ENCODE measurements at places on chromosomes 4 and X. TPM values are rescaled to one million over a fixed set of nuclear protein-coding genes. Genes with fewer than 3 reads are reported as not detected.

- DNase-seq, result no peak
Measured at GRCh38 chr4:2928242-2929176, 34.7 kb downstream of the NOP14 start.

GRCh38 chrX:135973025-135973547 lies 702 bp downstream of the MMGT1 start:
- peak; percentile 40 for DNase-seq

DCAF12L2 gene
- total RNA-seq, result under 0.01 TPM

SHOX gene
- not detected for total RNA-seq

DNA sequence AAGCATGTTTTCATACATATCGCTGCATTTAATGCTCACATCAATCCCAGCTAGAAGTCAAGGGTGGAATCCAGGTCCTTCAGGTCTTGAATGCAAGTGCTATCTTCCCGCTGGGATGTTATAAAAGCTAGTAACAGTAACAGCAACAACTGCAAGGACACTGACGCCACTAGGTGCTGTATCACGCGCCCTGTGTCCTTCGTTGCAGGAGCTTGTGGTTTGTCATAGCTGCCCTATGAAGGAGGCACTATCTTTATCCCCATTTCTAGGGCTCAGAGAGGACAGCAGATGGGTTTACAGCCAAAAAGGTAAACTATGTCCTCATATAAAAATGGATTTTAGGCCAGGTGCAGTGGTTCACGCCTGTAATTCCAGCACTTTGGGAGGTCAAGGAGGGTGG lies 202.9 kb downstream of the NSUN7 start:
- DNase-seq, result no peak

DNA sequence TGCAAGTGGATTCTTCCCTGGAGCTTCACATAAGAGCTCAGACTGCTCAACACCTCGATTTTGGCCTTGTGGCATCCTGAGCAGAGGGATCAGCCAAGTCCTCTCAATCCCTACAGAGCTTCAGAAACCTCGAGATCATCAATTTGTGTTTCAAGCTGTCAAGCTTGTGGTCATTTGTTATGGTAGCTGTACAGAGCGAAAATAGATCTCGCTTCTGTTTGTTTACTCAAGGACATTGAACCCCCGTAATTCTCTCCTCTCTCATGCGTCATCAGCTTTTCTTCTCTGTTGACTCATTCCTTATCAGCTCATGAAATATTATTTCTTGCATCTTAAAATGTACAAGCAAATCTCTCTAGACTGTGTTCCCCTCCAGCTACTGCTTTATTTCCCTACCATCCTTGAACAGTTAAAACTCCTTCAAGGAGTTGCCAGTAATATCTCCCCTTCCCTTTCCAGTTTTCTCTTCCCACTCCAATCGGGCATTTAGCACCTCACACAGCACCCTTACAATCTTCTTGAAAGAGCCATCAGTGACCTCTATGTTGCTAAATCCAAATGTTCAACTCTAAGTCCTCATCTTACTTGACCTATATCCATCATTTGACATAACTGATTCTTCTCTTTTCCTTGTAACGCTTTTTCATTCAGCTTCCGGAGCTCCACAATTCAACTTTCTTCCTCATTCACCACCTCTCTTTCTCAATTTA lies 106.2 kb upstream of the FAT1 start:
- peak; percentile 12 for DNase-seq

GRCh38 chrX:119389871-119390501 lies 9.2 kb upstream of the SLC25A43 start:
- no peak for DNase-seq

DNA sequence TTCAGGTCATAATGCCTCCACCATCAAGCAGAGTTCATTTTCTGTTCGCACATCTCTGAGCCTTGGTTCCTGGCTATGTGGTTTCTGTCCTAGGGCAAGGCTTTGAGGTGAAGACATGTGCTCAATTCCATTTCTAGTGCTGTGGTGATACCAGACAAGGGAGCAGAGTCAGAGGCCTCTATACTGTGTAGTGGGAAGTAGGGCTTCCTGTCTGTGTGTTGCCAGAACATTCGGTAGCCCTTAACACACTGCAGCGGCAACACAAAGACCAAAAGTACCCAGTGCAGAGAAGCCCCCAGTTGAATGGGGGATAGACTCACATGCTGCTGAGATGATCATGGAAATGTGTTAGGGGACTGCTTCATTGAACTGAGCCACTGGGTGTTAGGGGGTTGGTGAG lies 56.4 kb downstream of the STARD8 start:
- peak; percentile 37 for DNase-seq

DNA sequence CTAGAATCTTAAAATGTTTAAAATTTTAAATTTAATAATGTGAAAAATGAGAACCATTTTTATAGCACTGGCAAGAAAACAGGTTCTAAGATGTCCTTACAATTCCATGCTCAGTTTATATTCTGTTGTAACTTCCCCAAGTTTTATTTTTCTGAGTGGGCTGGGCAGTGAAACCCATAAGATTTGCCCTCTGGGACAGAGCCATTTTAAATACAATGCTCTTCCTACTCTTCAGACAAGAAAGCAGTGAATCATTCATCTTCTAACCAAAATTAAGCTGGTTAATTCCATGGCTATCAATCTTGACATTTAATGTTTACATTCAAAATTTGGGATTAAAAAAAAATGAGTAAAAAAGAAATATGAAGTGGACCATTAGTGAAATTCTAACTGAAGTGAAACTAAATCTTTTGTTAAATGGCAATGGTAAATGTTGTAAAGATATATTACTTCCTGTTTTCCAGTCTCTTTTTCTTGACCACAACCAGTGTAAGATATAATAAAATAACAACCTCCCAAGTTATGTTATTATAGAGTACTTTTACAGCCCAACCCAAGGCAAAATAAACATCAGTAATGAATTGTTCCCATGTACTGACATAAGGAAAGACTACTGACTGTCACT lies 37.2 kb upstream of the PTPN13 start:
- no peak for DNase-seq

DNA sequence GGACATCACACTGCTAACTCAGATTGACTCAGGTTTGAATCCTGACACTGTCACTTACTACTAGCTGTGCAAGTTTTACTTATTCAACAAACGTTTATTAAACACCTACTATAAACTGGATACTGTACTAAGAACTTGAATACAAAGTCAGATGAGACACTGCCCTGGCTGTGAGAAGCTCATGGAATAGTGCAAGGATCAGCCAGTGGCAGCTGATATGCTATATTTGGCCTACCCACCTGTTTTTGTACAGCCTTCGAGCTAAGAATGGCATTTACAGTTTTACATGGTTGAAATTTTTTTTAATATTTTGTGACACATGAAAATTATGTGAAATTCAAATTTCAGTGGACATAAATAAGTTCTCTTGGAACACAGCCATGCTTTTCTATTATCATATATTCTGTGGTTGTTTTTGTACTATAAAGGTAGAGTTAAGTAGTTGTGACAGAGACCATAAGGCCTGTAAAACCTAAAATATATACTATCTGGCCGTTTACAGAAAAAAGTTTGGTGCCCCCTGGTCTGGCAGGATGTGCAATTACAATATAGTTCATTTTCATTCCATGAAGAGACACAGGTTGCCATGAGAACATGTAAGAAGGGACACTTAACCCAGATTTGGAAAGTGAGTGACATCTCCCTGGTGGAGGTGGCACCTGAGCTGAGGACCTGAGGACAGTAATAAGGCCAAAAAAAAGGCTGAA lies 3.4 kb upstream of the SEC24D start:
- DNase-seq, result no peak

DNA sequence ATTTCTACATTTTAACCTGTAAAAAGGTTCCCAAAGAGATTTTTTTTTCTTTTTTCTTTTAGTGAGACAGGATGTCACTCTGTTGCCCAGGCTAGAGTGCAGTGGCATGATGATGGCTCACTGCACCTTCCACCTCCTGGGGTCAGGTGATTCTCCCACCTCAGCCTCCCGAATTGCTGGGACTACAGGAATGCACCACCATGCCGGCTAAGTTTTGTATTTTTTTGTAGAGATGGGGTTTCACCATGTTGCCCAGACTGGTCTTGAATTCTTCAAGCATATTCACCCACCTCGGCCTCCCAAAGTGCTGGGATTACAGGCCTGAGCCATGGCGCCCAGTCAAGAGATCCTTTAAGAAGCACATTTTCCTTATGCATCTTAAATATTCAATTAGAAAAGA lies 12.6 kb downstream of the RHOH start:
- DNase-seq, result no peak

GRCh38 chrX:21838937-21839333 lies 482 bp upstream of the MBTPS2 start:
- DNase-seq, result peak; percentile 40

C1QTNF7 gene
- not detected for total RNA-seq

GPAT3 gene
- 23.4 TPM for total RNA-seq

GRCh38 chrX:122816288-122816687 lies 367.8 kb upstream of the GRIA3 start:
- no peak for DNase-seq

GRCh38 chr4:146883070-146883469 lies 62.6 kb downstream of the TTC29 start:
- no peak for DNase-seq

DNA sequence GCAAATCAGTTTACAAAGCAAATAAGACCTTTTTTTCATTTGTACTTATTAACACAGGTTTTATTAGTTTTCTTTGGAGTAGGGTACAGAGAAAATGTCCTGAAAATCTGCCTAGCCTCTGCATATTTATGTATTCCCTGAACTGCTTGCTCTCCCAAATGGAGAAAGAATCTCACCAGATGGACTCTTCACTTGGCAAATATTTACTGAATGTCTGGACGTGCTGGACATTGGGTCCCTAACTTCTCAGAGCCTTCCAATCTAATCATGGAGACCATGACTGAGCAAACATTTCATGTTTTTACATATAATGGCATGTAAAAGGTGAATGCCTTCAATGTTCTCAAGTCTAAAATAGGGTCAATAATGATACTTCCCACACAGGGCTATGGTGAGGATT lies 126.0 kb downstream of the CHRDL1 start:
- DNase-seq, result no peak

- DNase-seq, result peak; percentile 1
Measured at GRCh38 chr4:141132709-141133145, 542 bp downstream of the RNF150 start.

GRCh38 chr4:82381235-82381634 lies 7.4 kb upstream of the HNRNPD start:
- DNase-seq, result no peak

PDGFC gene
- 15.3 TPM for total RNA-seq

All from lung microvascular endothelial cell (primary cell).